ENCODE measurements at places on chromosomes 1 and 21. TPM values are rescaled to one million over a fixed set of nuclear protein-coding genes. Genes with fewer than 3 reads are reported as not detected.

Gene TNFRSF14
- total RNA-seq: 111 TPM

Gene RAB25
- total RNA-seq: not detected

Gene LINGO4
- 0.07 TPM for total RNA-seq

DNA sequence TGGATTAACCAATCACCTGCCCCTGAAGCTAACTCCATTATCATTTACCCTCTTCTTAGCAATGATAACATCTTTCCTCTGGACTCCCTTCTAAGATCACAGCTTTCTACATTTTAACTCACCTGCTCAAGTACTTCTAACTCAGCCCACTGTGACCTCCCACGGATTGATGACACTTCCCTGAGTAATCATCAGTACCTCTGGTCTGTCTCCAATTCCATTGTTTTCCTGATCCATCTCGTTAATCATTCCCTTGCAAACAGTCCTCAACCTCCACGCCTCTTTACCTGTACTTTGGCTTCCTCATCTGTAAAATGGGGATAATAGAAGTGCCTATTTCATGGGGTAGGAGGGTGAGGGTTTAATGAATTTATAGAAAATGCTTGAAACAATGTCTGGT is 195.3 kb upstream of the APP start:
- no peak for DNase-seq

DNA sequence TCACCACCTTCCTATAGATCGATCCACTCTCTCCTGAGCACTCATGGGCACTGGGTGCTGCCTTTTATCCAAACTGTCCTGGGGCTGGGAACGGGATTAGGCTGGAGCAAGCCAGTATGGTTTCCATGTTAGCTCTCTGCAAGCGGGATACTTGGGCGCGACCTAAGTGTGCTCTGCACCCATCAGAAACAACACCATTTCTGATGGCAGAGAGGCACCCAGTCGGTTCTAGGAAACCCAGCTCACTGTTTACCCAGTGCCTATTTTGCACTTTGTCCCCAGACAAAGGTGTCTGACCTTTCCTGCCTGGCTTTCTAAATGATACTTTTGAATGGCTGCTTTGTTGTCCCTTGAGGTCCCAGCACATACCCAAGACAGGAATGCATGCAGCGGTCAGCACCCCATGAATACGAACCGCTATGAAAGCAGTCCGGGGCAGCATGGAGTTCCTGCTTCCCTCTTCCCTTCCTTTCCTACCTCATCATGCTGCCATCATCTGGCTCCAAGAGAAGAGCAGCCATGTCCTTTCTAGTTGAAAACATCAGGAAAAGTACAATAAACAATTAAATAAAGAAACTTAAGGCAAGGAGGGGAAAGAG is 83.9 kb downstream of the TRABD2B start:
- no peak for DNase-seq

DNA sequence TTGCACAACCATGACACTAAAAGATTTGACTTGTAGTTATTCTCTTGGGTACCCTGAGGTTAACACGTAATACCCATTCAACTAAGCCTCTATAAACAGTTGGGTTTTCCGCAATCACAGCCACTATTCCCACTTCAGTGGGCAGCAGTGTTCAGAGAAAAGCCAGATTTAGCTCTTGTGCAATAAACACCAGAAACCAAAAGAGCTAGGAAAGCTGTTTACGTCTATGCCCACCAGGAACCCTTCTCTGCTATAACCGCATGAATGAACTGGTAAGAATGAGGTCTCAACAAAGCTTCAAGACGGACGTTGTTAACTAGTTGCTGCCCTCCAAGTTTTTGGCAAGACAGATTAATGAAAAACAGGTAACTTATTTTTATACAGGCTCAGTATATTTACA is 101.3 kb downstream of the SLC45A1 start:
- DNase-seq: no peak

DNA sequence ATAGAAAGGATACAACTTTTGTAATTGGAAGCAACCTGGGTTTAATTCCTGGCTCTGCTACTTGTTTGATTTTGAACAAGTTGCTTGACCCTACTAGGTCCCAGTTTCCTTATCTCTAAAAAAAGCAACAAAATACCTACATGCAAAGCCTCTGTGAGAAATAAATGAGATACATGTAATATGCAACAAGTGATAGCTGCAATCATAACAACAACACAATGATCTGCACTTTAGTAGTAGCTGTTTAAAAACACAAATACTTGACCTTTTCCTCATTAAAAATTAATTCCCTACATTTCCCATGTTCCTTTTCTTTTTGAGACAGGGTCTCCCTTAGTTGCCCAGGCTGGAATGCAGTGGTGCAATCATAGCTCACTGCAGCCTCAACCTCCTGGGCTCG is 40.0 kb downstream of the FRRS1 start:
- DNase-seq: no peak

- DNase-seq: no peak
Measured at GRCh38 chr1:241447031-241447644, 72.4 kb downstream of the FH start.

DNA sequence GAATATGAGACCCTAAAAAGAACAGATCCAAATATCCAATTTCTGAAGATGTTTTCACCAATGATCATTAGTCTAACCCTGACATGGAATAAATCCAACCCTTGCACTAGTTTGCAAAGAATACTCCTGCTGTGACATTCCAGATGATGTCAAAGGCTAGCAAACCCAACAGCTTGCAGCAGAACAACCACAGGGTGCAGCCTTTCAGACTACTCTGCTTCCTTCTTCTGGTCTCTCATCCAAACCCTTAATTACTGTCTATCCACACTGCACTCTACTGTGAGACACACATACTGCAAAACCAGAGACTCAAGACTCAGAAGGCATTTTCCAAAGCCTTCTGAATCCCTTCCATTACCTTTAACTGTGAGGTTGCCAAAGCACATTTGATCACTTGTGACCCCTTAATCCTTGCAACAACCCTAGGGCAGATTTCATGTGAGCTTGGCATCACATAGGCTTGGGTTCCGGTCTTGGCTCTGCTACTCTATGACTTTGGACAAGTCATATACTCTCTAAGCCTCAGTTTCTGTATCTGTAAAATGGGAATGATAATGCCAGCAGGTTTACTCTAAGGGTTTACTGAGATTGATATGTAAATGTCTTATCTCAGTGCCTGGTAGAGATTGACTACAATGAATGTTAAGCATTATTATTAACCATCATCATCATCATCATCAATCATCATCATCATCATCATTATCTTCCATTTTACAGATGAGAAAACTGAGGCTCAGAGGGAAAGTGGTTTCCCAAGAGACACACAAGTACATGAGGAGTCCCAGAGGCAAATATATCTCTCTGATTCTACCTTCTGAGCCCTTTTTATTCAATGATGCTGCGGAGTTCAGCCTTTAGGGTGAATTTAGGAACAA is 94.5 kb downstream of the SYF2 start:
- no peak for DNase-seq

DNA sequence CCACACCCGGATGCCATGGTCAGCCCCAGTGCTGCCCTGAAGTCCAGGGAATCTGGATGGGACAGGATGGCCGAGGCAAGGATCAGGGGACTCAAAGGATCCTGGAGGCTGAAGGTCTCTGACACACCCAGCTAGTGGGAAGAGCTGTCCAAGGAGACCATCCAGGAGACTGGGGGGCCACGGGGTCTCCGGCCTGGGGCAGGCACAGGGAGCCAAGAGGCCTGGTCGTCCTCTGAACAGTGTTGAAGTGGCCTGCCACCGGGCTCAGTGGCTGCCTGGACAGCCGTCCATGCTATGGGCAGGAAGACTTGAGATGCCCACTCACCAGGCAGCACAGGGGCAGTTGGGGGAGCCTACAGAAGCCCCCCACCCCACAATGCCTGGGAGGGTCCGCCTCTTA is 41.9 kb downstream of the MEGF6 start:
- no peak for DNase-seq

Gene RPE65
- not detected for total RNA-seq
